ENCODE measurements at places on chromosomes 7 and 10.

- DNase-seq, result no peak
Measured at GRCh38 chr7:88046839-88047573, 113.0 kb downstream of the ADAM22 start.

DNA sequence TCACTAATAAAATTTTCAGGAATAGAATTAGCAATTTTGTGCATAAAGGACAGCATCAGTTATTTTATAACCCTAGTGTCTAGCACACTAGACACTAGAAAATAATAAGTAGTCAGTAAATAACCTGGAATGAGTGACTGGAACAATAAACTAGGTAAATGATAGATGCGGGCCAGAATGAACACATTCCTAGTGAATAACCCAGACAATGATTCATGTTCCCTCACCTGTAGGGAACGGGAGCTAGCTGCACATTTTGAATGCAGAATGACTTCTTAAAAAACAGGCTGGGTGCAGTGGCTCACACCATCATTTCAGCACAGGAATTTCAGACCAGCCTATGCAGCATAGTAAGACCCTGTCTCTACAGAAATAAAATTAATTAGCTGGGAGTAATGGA is 3.2 kb upstream of the ATOH7 start:
- DNase-seq, result no peak

DNA sequence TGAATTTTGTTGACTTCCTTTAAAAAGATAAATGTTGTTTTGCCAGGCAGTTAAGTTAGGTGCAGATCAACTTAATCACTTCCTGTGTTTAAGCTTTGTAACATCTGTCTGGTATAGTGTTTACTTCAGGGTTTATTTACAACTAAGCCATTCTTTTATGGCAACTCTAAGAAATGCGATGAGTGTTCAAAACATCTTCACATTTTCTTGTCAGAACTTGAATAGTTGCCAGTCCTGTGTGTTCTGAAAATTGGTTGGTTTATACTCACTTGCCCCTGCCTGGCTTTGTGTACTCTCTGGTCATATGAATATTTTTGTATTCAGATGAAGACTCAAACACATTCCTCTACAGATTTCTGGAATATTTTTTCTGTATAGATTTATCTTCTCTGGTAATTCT is 327.2 kb downstream of the MDFIC start:
- no peak for DNase-seq

GRCh38 chr10:61973906-61974305 is 72.4 kb downstream of the ARID5B start:
- DNase-seq, result no peak

DNA sequence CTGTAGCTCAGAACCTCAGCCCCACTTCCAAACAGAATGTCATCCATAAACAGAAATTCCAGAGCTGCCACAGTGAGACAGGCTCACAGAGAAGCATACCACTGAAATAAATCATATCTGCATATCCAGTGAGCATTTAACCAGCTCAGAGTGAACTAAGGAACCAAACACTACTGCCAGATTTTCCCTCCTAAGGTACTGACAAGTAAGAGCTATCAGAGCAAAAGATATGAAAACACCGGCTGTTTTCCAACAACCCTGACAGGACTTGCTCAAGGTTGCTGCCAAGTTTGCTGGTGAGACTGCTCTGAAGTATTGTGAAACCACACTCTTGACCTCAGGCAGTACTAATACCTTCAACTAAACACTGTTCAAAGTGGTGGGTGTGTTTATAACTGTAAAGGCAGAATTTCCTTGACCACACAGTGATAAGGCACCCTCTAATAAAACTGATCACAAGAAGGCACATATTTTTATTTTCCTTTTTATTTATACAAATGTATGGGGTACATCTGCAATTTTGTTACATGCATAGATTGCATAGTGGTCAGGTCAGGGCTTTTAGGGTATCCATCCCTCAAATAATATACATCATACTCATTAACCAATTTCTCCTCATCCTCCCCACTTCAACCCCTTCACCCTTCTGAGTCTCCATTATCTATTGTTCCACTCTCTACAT is 18.3 kb downstream of the SGMS1 start:
- no peak for DNase-seq

DNA sequence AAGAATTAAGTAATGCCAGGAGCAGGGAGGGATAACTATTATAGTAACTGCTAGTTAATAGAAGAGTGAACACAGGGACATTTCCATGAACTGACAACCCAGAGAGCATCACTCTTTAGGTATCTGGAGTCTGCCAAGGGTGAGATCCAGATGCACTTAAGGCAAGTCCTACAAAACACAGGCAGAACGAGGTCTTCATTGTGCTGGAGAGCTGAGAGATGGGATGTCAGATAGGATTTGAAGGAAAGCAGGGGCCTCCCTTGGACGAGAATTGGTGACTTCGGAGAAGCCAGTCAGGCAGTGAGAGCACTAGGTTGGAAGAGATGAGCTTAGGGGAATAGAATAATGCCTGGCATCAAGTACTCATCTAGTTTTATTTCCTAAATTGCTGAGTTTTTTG is 684.5 kb downstream of the GATA3 start:
- no peak for DNase-seq

DNA sequence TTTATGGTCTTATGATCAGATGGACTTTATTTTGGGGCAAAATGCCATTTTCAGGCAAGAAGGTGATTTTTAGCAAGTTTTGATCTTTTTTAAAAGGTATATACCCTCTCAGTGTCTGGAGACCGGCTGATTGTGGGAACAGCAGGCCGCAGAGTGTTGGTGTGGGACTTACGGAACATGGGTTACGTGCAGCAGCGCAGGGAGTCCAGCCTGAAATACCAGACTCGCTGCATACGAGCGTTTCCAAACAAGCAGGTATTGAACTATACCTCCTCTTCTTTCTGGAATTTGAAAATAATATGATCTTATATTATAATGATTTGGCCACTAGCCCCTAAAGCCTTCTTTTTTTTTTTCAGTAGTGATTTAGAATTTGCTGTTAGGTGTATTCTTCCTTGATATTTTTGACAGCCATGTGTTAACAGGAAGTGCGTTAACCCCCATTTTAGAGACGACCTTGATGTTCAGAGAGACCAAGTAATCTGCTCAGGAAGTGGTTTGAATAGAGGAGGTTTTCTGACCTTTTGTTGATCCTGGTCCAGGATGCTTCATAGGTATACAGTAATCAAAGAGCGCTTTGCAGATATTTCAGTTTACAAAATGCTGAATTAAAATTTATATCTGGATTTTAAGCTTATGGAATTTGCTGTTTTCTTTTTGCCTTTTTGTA is 6.2 kb downstream of the BUB3 start:
- DNase-seq, result no peak
